ENCODE measurements at places on chromosomes 7 and 10.

- DNase-seq: peak; percentile 76
These were observed 45.6 kb downstream of the VIPR2 start for GRCh38 chr7:159098811-159099655.

- no peak for DNase-seq
These were observed 14.9 kb upstream of the TES start for GRCh38 chr7:116195451-116195850.

DNA sequence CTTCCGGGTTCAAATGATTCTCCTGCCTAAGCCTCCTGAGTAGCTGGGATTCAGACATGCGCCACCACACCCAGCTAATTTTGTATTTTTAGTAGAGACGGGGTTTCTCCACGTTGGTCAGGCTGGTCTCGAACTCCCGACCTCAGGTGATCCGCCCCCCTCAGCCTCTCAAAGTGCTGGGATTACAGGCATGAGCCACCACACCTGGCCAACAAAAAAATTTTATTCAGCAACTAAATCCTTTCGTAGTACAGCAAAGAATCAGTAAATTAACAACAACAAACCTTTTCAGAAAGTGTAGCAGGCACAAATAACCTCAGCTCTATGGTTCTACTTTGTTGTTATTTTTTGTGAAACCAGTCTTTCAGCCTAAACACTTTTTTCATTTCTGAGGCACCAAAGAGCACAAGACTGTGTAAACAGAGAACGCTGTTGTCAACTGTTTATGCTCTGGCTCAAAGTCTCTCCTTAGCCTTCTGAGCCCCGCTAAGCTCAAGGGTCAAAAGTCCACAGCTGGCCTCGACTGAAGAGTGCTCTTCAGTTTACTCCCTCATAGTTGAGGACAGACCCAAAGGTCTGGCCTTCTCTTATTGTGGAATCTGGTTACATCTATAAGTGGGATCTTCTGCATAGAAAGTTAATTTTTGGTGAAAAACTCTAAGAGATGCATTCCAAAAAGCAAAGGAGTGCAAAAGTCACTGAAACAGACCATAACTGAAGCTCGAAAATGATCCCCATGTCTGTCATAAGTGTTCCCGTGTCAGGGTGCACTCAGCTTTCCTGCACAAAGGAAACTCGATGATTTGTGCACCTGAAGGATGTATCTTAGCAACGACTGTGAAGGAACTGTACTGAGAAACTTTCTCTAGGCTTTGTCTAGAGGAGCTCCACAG lies 24.6 kb upstream of the DDX50 start:
- DNase-seq: peak; percentile 37

- no peak for DNase-seq
These were observed 40.4 kb upstream of the COBL start for GRCh38 chr7:51356849-51357516.

DNA sequence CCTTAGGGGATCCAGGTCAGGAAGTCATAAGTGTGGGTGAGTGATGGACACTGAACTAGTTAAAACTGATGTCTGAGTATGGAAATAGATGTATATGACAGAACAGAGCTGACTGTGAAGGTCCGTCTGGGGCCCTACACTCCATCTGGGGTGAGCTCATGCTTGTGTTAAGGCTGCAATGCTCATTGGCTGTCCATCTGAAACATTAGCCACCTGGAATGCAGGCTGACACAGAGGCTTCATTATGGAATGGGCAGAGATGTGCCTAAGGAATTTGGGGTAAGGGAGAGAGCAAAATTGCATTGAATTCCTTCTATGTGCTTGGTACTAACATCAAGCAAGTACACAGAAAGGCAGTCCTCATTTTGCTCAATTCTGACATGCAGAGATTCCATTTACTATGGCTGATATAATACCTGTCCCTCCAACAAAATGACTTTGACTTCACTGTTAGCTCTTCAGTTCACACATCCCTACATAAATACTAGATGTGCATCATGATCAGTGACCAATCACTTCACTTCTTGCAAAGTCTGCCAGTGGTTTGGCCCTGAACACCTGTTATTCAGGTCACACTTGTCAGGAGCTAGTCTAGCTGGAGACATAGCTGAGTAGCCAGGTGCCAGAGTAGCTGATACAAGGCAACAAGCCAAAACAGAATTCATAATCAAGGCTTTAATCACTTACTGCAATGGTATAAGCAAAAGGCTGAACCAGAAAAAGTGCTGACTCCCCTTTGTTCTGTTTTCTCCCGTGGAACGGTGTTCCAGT lies 128.9 kb upstream of the VWC2 start:
- DNase-seq: no peak

DNA sequence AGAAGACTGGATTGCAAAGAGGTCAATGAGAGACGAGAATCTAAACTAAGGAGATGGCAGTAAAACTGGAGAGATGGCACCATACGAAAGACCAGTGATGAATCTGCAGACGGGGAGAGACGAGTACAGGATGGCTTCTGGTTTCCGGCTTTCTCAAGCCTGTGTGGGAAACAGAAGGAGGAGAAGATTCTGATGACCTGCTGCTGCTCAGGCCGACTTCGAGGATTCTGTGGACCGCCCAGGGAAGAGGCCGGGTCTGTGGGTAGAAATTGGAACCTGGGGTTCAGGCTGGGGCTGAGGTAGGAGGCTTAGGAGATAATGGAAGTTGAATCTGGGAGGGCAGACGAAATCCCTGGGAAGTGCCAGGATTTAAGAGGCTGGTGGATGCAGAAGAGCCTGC lies 48.6 kb downstream of the PARP12 start:
- no peak for DNase-seq

GRCh38 chr10:4937346-4937745 lies 25.9 kb upstream of the AKR1C1 start:
- DNase-seq: no peak

DNA sequence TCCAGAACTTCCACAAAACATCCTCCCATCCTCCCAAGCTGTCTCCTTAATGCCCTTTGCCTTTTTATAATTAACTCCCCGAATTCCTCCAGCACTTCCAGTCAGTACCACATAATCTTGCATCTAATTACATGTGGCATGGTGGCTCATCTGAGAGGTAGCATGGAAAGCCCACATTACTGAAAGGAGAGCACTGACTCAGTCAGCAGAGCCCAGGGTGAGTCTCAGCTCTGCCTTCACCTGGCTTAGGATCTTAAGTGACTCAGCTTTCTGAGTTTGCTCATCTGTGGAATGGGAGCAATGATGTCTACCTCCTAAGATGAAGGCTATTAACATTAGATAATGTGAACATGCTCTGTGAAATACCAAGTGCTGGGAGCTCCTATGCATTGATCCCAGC lies 433.9 kb downstream of the SORCS3 start:
- DNase-seq: no peak

DNA sequence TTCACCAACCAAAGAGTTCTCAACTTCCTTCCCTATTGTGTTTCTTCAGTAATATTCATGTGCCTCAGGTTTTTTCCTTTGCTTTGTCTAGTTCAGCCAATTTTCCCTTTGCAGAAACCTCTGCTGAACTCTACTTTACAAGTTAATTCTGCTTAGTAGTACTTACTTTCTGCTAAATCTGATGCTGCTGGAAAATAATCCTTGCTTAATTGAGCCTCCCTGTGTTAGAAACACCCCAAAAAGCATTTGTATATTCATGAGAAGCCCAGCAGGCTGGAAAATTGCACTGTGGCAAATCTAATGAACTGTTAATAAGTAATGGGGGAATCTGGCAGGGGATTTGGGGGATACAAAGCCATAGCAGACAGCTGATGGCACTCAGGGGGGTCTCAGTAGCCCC lies 78.5 kb downstream of the CDCA7L start:
- DNase-seq: no peak

DNA sequence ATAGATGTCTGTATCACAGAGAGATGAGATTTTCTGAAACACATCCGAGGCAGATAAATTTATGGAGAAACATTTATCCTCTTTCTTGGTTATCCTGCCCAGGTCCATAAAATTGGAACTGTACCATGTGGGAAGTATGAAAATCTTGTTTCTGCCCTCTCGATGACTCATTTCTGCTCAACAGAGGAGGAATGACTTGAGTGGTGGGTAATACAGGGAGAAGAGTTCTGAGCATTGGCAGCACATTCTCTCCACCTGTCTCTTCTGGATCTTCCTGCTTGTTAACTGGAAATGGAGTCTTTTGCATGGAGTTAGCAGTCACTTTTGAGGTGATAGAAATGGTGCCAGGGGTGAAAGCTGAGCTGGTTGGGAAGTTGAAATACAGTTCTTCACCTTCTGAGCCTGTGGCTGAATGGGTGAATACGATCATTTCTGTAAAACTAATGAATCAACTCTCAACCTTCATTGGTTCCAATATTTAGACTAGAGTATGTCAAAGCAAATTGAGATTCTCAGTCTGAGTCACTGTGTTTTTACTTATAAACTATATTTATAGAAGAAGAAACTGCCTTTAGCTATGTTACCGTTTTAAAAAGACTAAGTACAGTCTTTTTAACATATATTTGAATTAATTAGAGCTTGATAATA lies 945.5 kb downstream of the SORCS3 start:
- no peak for DNase-seq

DNA sequence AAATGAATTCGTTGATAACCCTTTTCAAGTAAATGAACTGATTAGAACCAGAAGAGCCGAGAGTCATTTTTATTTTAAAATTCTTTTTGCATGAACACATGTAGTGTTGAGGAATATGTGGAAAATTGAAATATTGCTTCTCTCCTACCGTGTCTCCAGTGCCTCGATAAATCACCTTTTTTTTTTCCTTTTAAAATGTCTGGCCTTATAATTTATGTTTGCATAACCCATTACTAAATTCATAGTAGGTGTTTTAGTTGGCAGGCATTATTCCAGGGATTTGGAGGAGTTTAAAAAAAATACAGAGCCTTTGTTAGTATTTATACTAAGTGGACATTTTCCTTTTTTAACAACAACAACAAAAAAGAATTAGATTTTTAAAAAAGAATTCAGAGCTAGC lies 115.6 kb downstream of the CUX1 start:
- DNase-seq: no peak

DNA sequence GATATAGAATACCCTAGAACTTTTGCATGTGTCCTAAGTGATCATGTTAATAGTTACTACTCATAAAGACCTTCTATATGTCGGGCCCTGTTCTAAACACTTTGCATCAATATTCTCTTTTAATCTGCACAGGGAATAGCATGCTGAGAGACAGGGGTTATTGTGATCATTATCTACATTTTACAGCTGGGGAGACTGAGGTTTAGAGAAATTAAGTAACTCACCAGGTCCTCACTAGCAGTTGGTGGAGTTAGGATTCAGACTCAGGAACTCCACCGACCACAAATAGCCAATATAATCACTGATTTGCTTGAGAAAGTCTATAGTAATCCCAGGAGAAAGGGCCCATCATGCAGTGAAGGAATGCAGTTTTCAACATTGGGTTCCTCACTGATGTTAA lies 111.2 kb upstream of the ADO start:
- DNase-seq: no peak

GRCh38 chr10:93816123-93816747 lies 58.5 kb downstream of the LGI1 start:
- peak; percentile 68 for DNase-seq

- no peak for DNase-seq
These were observed 67.5 kb downstream of the UNCX start for GRCh38 chr7:1300206-1300605.

GRCh38 chr10:34580643-34581042 lies 234.5 kb downstream of the PARD3 start:
- DNase-seq: no peak

- DNase-seq: no peak
These were observed 72.7 kb downstream of the TCERG1L start for GRCh38 chr10:131238669-131239280.

- DNase-seq: peak; percentile 65
These were observed 368.8 kb downstream of the PRPF18 start for GRCh38 chr10:13955409-13956068.

- no peak for DNase-seq
These were observed 73.8 kb downstream of the MRPL32 start for GRCh38 chr7:43006008-43006407.

Measured in muscle of leg (tissue), 16 donors.